ENCODE measurements at places on chromosomes 5 and 9.

GRCh38 chr5:169763376-169764017, 126.4 kb downstream of the DOCK2 start:
- no peak for DNase-seq
- no peak overlapping the region for H3K4me3 ChIP-seq
- peaks cover 6% of the 10 kb centered on the region for H3K4me1 ChIP-seq
- H3K27ac ChIP-seq = no peak overlapping the region
- H3K27me3 ChIP-seq = peaks cover 14% of the 10 kb centered on the region

DNA sequence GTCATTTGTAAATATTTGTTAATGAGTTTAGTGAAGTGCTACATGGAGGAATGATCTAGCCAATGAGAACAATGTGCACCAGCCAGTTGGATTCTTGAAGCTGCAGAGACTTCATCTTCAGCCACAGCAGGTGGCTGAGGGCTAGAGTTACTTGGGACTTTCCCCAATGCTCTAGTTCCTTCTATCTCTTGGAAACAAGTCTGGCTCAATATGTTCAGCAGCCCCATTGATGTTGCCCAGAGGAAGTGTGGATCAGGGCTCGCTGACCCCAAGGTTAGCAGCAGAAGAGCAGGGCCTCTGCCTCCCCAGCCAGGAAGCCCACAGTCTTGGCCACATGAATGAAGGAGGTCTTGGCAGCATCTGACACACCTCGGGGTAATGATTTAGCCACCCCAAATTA, 117.5 kb downstream of the SLC1A3 start:
- peaks cover 2% of the 10 kb centered on the region for H3K27me3 ChIP-seq
- H3K27ac ChIP-seq = no peak overlapping the region
- H3K4me1 ChIP-seq = peaks cover 12% of the 10 kb centered on the region
- no peak for DNase-seq
- H3K36me3 ChIP-seq = no peaks in the 10 kb centered on the region

GRCh38 chr5:172664018-172664417, 23.0 kb downstream of the NEURL1B start:
- H3K27ac ChIP-seq = no peak overlapping the region
- no peaks in the 10 kb centered on the region for H3K36me3 ChIP-seq
- H3K4me1 ChIP-seq = peaks cover 57% of the 10 kb centered on the region
- no peaks in the 10 kb centered on the region for H3K27me3 ChIP-seq

DNA sequence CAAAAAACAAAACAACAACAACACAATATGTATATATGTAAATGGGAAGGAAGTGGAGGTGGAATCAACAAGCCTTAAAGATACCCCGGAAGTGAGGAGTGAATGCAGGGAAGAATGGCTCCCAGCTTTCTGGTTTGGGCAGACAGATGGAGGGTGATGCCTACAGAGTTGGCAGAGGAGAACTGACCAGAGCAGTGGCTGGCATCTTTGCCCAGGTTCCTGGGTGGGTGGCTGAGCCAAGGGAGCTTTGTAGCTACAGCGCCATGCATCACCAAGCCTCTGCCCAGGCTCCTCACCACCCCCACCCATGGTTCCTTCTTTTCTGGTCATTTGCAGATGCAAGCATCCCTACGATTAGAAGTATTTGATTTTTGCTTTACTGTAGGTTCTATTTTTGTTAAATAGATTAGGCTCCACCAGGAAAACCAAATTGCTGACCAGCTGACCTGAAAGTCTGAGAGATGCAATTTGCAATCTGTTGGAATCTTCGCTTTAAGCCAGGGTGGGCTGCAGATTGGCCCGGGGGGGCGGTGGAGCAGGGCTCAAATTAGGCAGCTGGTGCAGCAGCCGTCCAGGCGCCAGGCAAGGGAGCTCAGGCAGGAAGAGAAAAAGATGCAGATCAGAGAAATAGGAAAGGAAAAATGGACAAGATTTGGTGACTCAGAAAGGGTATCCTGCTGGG, 163.3 kb upstream of the TBC1D2 start:
- H3K4me3 ChIP-seq = no peak overlapping the region
- no peaks in the 10 kb centered on the region for H3K36me3 ChIP-seq
- no peak for DNase-seq
- H3K27me3 ChIP-seq = peaks cover 31% of the 10 kb centered on the region
- no peak overlapping the region for H3K27ac ChIP-seq
- no peaks in the 10 kb centered on the region for H3K4me1 ChIP-seq

DNA sequence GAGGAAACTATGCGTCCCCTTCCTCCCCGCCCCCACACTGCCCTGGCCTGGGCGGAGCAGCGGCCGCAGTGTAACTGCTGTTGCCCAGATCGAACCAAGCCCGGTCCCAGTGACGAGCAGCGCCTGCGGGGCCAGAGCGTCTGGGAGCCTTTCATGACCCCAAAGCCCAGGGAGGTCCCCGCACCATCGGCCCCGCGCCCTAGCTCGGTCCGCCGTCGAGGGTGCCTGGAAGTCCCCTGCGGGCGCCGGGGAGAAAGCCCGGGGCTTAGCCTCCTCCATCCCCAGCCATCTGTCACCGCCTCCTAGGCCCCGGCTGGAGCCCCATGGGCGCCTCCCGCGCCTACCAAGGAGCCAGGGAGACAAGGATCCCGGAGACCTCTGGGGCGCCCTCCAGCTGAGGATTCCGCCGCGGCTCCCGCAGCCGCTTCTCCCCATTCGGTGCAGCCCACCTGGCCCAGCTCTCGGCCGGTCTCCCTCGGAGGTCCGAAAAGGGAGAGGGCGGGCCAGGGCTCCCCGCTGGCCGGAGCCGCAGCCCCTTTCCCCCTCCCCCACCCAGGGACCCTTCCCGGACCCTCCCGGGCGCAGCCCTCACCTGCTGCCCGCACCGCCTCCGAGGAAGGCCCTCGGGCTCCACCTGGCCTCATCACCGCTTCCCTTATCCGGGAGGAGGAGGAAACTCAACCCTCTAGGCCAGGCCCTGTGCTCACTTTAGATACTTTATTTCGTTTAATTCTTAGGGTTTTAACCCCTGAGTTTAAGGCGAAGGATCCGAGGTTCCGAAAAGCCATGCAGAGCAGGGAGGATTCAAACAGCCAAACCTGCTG, 45.6 kb downstream of the APTX start:
- H3K27me3 ChIP-seq = no peaks in the 10 kb centered on the region
- no peak overlapping the region for H3K4me3 ChIP-seq
- peaks cover 43% of the 10 kb centered on the region for H3K36me3 ChIP-seq
- no peak for DNase-seq

GRCh38 chr5:75040973-75041372, 11.4 kb downstream of the GCNT4 start:
- no peaks in the 10 kb centered on the region for H3K36me3 ChIP-seq
- H3K4me1 ChIP-seq = no peaks in the 10 kb centered on the region
- no peak for DNase-seq
- H3K27ac ChIP-seq = no peak overlapping the region

DNA sequence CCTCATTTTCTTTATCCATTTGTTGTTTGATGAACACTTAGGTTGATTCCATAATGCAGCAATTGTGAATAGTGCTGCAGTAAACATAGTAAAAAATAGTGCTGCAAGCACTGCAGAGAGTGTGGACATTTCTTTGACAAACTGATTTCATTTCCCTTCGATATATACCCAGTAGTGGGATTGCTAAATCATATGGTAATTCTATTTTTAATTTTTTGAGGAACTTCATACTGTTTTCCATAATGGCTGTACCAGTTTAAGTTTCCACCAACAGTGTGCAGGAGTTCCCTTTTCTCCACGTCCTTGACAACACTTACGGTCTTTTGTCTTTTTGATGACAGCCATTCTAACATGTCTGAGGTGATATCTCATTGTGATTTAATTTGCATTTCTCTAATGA, 138.2 kb upstream of the PLPPR1 start:
- no peak for DNase-seq
- no peak overlapping the region for H3K4me3 ChIP-seq
- no peaks in the 10 kb centered on the region for H3K36me3 ChIP-seq
- H3K27me3 ChIP-seq = no peaks in the 10 kb centered on the region
- H3K27ac ChIP-seq = no peak overlapping the region

DNA sequence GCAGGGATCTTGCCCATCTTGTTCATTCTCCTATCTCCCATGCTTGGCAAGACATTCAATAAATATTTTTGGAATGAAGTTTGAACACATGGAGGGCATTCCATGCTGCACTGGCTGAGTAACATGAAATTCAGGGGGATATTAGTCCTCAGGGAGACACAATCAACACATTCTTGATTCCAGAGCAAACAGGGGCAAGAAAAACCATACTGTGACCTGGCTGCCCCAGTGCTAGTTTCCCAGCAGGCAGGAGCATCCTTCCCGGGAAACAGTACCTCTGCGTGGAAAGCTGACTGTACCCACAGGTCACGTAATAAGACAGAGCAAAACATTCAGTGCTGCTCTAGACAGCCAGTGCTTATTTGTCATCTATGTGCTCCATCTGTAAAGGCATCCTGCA, 66.3 kb upstream of the SPOCK1 start:
- no peaks in the 10 kb centered on the region for H3K36me3 ChIP-seq
- peaks cover 47% of the 10 kb centered on the region for H3K4me1 ChIP-seq
- H3K27ac ChIP-seq = peak overlapping the region; percentile 68
- H3K4me3 ChIP-seq = no peak overlapping the region

GRCh38 chr5:154583671-154584177, 105.7 kb upstream of the HAND1 start:
- H3K4me3 ChIP-seq = no peak overlapping the region
- H3K36me3 ChIP-seq = no peaks in the 10 kb centered on the region
- no peak for DNase-seq

DNA sequence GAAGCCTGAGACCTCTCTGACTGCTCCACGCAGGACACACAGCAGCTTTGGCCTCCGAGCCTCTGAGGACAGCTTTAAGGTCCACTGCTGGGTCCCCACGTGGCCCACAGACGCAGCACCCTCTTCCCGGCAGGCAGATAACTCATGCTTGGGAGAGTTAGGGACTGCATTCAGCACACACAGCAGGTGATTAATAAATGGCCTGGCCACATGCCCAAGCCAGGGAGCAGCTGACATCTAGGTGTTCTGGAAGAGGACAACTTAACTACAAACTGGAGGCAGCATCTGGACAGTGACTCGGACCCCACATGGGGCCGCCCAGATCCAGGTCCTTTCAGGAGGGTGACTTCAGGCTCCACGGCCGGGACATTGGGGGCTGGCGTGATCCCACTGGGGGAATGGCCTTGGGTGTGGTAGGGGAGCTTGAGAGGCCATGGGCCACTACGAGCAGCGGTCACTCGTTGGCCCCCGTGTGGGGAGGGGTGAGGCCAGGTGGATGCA, 11.3 kb downstream of the NINJ1 start:
- H3K27me3 ChIP-seq = no peaks in the 10 kb centered on the region
- H3K4me3 ChIP-seq = no peak overlapping the region
- DNase-seq = no peak
- H3K27ac ChIP-seq = peak overlapping the region; percentile 35
- H3K36me3 ChIP-seq = no peaks in the 10 kb centered on the region

GRCh38 chr9:127113191-127113972, 9.1 kb downstream of the ANGPTL2 start:
- DNase-seq = no peak
- peak overlapping the region; percentile 25 for H3K27ac ChIP-seq
- peaks cover 25% of the 10 kb centered on the region for H3K4me1 ChIP-seq
- no peak overlapping the region for H3K4me3 ChIP-seq
- no peaks in the 10 kb centered on the region for H3K27me3 ChIP-seq
- no peaks in the 10 kb centered on the region for H3K36me3 ChIP-seq

DNA sequence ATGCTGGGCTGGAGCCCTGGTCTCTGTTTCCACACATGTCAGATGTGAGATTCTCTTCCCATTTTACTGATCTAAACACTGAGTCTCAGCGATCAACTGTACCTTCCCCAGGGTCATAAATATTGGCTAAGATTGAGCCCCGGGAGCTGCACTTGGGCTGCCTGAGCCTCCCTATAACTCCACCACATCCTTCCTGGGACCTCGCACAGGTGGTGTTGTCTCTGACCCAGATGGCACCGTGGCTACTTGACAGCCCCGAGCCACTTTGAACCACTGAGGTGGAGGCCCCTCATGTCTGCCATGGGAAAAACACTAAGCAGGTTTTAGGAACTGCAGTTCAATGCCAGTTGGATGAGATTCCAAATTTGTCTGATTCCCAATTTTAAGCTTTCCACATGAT, 586.5 kb downstream of the IRX1 start:
- H3K4me3 ChIP-seq = no peak overlapping the region
- peaks cover 8% of the 10 kb centered on the region for H3K4me1 ChIP-seq
- peaks cover 10% of the 10 kb centered on the region for H3K36me3 ChIP-seq

Measured in neural crest cell (in vitro differentiated cells).